ENCODE measurements at places on chromosomes 5 and 9.

- DNase-seq: no peak
Observed at GRCh38 chr9:129036923-129037766, 719 bp downstream of the MIGA2 start.

- DNase-seq: no peak
Observed at GRCh38 chr5:94217216-94217615, 401.2 kb downstream of the KIAA0825 start.

GRCh38 chr9:92722386-92723298 lies 42.0 kb downstream of the BICD2 start:
- no peak for DNase-seq

DNA sequence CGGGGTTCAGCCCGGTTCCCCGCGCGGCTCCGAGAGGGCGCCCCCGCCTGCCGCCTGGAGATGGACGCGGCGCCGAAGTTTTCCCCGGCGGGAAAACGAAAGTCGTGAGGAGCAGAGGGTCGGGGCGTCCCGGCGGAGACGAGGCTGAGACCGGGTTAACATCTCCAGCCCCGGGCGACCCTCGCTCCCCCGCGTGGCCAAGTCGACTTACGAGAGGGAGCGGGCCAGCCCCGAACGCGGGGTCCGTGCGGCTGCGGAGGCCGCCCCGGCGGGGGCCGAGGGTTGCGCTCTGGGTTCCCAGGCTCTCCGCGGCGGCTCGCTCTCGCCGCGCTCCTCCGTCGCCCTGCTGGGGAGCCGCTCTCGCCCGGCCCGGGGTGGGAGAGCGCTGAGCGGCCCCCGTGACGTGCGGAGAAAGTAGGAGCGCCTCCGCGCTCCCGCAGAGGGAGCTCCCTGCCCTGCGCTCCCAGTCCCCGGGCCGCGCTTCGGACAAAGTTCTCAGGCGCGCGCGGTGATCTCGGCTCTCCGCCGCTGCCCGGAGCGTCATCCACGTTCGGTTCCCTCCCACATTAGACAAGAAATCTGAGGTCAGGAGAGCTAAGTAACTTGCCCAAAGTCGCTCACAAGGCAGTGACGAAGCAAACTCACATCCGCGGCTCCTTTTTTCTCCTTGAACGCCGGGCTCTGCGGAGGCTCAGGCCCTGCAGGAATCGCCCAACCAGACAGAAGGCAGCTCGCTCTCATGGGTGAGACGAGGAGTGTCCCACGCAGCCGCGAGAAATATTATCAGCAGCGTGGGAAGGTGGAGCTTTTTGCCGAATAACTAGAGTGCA lies 1.2 kb upstream of the GCNT4 start:
- peak; percentile 67 for DNase-seq

DNA sequence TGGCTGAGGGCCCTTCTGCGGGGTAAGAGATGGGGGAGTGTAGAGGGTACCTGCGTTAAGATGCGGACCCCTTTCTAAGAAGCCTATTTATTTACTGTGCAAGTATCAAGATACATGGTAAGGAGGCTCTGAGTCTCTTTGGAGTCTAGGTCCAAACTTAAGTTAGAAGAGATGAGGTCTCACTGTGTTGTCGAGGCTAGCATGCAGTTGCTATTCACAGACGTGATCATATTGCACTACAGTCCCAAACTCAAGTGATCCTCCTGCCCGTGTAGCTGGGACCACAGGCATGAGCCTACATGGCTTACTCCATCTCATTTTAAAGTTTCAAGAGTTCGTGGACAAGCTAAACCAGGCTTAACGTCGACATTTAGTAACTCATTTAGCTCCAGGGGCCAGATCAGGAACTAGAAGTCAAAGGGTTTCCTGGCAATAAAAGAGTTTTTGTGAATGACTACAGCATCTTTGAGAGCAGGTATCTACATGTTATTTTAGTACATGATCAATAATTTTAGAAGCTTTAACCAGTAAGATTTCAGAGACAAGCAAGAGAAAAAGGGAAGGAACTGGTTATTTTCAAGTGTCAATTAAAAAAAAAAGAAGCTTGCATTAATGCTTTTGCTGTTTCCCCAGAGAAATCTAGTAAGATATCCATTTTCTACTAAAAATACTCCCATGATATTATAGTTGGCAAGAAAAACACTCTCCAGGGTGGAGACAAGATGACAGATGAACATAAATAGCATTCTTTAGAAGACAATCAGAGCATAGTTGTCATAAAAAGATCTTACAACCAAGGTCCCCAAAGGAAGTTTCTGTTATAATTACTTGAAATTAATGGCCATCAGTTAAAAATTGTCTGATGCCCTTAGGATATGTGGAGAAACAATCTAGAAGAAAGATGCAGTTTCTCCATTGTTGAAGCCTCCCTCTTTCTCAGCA lies 141.3 kb downstream of the SCAMP1 start:
- peak; percentile 45 for DNase-seq

DNA sequence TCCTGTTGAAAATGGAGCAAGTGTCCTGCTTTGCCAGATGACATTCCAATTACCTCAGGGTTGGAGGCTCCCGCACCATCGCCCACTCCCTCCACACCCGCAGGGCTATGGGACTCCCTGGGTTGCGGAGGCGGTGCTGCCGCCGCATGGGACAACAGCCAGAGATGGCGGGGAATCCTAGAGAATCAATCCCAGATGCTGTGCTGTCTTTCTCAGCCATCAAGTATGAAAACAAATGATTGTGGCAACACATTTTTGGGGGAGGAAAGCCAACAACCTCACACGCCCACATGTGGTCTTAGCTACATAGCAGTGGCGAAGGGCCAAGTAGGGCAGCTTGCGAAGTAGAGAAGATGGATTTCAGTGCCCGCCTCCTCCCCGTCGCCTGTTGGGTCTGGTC lies 46.7 kb downstream of the IL31RA start:
- DNase-seq: peak; percentile 94

DNA sequence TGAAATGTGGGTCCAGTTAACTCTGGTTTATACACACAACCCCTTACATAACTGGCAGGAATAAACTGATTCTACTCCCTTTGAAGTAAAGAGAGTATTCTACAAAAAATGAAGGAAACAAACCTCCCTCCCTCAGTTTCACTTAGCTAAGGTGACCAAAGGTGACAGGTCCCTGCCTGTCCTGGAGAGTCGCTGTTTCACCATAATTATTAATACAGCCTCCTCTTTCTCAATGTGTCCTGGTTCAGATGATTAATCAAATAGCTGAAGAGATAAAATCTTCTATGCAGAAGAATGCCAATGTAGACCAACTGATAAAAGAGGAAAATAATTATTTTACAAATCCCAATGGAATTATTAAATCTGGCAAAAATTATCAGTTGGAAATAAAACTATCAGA lies 163.7 kb upstream of the GNA14 start:
- DNase-seq: no peak

GRCh38 chr5:102890133-102890532 lies 135.0 kb downstream of the PAM start:
- no peak for DNase-seq

GRCh38 chr5:124614105-124614504 lies 132.3 kb downstream of the ZNF608 start:
- DNase-seq: no peak

GRCh38 chr5:82679660-82680059 lies 397.5 kb downstream of the TMEM167A start:
- no peak for DNase-seq

GRCh38 chr5:52690236-52690768 lies 97.4 kb upstream of the ITGA1 start:
- DNase-seq: no peak

- no peak for DNase-seq
Observed at GRCh38 chr9:125931211-125931610, 184.0 kb downstream of the PBX3 start.

DNA sequence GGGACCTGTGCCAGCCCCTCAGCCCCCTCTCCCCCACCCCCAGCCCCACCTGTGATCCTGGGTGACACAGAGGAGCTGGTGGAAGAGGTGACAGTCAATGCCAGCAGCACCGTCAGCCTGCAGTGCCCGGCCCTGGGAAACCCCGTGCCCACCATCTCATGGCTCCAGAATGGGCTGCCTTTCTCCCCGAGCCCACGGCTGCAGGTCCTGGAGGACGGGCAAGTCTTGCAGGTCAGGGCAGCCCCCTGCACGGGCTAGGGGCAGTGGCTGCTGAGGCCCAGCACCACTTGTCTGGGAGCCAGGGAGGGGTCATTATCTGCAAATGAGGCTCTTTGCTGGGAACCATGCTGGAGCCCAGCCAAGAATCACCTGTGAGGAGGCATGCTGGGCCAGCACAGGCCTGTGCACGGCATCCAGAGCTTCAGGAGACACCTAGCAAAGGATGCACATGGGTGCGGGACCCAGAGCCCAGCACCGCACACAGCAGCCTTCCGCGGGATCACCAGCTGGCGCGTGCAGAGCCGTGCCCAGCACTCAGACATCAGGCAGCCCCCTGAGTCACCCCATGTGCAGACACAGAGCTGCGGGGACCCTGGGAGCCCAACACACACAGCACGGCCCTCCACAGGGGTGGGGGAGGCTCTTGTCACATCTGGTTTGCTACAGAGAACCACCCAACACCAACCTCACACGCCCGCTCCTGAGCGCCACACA lies 62.0 kb upstream of the ASS1 start:
- no peak for DNase-seq

- no peak for DNase-seq
Observed at GRCh38 chr9:124663046-124663961, 107.8 kb downstream of the NR6A1 start.

- peak; percentile 80 for DNase-seq
Observed at GRCh38 chr9:72540348-72540873, 19.0 kb downstream of the TMC1 start.

DNA sequence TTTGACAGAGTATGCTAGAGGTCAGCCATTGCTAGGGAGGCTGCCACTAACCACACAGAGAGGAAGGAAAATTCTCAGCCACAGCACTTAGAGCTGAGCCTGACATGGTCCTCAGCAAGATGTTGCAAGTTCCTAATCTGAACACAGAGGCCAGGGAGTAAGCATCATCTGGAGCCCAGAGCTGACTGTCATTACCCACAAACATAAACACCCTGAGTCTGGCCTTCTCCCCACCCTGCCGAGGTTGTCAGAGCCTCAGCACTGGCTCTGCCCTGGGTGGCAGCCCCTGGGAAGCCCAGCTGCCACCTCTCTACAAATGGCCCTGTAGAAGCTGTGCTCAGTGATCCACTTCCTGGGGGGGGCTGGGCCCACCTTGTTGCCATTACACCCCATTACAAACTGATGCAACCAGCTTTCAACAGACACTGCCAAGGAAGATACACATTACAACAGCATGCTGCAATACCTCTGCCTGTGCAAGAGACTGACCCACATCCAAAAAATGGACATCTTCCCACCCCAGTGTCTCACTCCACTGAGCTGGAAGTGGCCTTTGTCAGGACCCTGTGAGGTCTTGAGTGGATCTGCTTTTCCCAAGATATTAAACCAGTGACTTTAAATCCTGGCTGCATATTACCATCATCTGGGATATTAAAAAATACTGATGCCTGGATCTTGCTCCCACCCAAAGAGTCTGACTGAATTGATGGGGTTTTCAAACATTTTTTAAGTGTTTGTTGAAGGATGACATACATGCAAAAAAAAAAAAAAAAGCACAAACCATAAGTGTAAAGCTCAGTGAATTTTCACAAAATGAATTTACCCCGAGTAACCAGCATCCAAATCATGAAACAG lies 33.0 kb downstream of the IRF1 start:
- DNase-seq: peak; percentile 81

DNA sequence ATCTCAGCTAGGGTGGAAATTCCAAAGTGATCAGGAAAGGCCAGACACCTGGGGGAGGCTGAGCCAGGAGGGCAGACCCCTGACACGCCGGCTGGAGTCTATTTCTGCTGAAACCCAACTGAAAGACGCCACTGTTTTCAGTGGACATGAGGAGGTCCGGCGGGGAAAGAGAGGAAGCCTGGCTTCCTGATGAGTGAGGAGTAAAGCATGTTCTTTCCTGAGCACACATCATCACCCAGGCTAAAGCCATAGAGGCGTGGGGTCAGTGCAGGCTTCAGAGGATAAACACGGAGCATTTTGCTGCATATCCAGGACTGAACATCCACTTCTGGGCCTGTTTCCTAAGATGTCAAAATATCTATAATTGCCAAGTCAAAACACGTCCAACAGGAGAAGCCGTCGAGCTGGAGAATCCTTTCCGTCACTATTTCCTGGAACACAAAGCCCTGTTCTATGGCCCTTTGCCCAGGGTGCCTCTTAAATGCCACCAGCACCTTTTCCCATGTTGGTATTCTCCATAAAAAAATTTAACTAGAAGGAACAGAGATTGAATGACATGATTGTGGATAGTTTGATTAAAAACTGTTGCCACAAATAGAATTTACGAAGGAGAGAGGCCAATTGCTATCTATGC lies 597.9 kb upstream of the ADAMTS16 start:
- DNase-seq: no peak

GRCh38 chr9:129320575-129321285 lies 142.7 kb upstream of the IER5L start:
- peak; percentile 85 for DNase-seq

- DNase-seq: no peak
Observed at GRCh38 chr5:610011-610743, 2.0 kb upstream of the CEP72 start.

DNA sequence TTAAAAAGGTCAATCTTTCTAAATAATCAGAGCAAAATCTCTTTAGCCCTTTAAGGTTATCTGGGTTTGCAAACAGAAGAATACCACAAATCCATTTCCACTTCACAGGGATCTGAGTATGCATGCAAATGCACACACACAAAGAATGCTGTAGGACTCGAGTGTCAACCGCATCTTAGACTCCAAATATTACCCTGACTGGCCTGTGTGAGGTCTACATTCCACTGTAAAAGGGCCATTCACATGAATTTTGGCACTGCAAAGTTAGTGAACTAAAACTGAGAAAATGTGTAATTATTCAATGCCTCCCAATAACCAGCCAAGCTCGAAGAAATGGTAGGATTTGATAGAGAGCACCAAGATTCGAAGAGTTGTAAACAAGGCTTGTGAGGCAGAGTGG lies 199.9 kb downstream of the AGTPBP1 start:
- DNase-seq: no peak

DNA sequence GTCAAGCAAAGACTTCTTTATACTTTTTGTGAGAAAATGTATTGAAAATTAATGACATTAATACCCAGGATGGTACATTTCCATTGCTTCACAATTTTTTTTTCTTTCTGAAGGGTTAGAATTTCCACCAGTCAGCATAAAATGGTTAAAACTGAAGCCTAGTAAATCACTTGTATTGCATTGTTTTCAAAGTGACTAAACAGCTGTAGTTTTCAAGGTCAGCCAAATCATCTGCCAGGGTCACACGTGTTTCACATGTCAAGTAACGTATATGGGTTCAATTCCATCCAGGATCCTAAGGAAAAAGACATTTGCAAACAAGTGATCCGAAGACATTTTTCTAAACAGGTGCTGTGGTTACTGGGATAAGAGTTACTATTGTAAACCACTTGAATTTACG lies 574.2 kb downstream of the RAB3C start:
- DNase-seq: no peak

DNA sequence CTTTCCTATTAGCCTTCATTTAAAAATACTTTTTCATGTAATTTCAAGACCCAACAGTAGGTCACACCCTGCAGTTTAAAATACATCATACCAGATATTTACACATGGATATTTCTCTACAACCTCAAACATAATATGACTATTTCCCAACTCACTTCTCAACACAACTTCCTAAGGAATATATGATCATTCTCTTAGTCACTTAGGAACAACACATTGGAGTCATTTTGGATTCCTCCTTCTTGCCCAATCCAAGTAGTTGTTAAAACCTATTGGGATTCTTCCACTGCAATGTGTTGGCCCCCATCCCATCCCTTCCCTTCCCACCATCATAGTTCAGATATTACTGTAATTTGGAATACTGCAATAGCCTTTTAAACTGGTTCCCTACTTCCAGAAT lies 145.5 kb downstream of the DCP2 start:
- DNase-seq: peak; percentile 79

GRCh38 chr5:151155775-151156506 lies 1.6 kb downstream of the ANXA6 start:
- peak; percentile 70 for DNase-seq
